ENCODE measurements at places on chromosomes 7 and 10. TPM values are rescaled to one million over a fixed set of nuclear protein-coding genes. Genes with fewer than 3 reads are reported as not detected.
A peak's percentile ranks its signal among the peaks of the same experiment; 100 is the strongest.

KLHL7 gene
- 26.4 TPM for total RNA-seq

ABCA13 gene
- 1.1 TPM for total RNA-seq

HOXA7 gene
- 23.6 TPM for total RNA-seq

COA1 gene
- 39.1 TPM for total RNA-seq

AUTS2 gene
- total RNA-seq, result 31.0 TPM

DNAH11 gene
- 0.57 TPM for total RNA-seq

AKR1B1 gene
- total RNA-seq, result 21.5 TPM

HNRNPH3 gene
- 58.5 TPM for total RNA-seq

MACROH2A2 gene
- total RNA-seq, result 21.3 TPM

SEPTIN14 gene
- total RNA-seq, result not detected

HOXA9 gene
- 44.3 TPM for total RNA-seq

DNA sequence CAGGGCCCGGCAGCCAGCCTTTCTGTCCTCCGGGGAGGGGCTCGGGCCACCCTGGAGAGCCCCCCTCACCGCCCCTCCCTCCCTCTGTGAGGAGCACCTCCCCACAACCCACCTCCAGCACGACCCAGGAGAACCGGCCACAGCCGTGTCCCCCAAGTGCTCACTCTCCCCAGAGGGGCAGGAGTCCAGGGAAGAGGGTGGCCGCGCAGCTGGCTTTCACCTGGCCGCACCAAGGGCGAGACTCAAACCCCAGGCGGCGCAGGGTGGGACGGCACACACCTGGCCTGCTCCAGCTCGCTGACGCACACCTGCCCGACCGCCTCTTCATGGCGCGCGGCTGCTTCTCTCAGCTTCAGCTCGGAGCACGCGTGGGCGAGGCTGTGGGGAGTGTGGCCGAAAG is 73.4 kb downstream of the CFAP46 start:
- H3K27me3 ChIP-seq, result peaks cover 24% of the 10 kb centered on the region
- DNase-seq, result peak; percentile 63
- no peaks in the 10 kb centered on the region for H3K36me3 ChIP-seq
- no peaks in the 10 kb centered on the region for H3K4me1 ChIP-seq

DNA sequence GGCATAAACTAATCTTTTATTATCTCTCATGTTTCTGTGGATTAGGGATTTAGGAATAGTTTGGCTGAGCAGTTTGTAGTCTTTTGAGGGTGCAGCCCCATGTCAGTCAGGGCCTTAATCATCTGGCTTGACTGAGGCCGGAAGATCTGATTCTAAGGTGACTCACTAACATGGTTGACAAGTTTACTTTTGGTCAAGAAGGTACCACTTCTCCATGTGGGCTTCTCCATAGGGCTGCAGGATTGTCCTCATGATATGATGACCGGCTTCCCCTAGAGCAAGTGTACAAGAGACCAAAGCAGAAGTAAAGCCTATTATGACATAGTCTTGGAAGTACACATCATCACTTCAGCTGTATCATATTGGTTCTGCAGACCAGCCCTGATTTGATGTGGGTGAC is 45.9 kb upstream of the OIT3 start:
- no peak overlapping the region for H3K27ac ChIP-seq
- DNase-seq, result no peak
- H3K4me1 ChIP-seq, result no peaks in the 10 kb centered on the region
- H3K4me3 ChIP-seq, result no peak overlapping the region
- no peaks in the 10 kb centered on the region for H3K27me3 ChIP-seq
- H3K36me3 ChIP-seq, result no peaks in the 10 kb centered on the region

GRCh38 chr10:42836771-42837468 is 54.3 kb downstream of the BMS1 start:
- peaks cover 8% of the 10 kb centered on the region for H3K4me1 ChIP-seq
- no peak overlapping the region for H3K27ac ChIP-seq
- H3K4me3 ChIP-seq, result peak overlapping the region; percentile 41
- H3K27me3 ChIP-seq, result peaks cover 24% of the 10 kb centered on the region
- no peak for DNase-seq

GRCh38 chr7:1052031-1052818 is 7.9 kb downstream of the GPR146 start:
- no peak for DNase-seq
- H3K36me3 ChIP-seq, result no peaks in the 10 kb centered on the region
- no peaks in the 10 kb centered on the region for H3K27me3 ChIP-seq
- H3K4me1 ChIP-seq, result peaks cover 75% of the 10 kb centered on the region
- no peak overlapping the region for H3K4me3 ChIP-seq
- peak overlapping the region; percentile 69 for H3K27ac ChIP-seq

- peak overlapping the region; percentile 75 for H3K4me3 ChIP-seq
- no peaks in the 10 kb centered on the region for H3K36me3 ChIP-seq
- H3K4me1 ChIP-seq, result peaks cover 52% of the 10 kb centered on the region
- peak overlapping the region; percentile 90 for H3K27ac ChIP-seq
- H3K27me3 ChIP-seq, result peaks cover 38% of the 10 kb centered on the region
Measured at GRCh38 chr7:114086914-114087652, 168.3 kb upstream of the PPP1R3A start.

DNA sequence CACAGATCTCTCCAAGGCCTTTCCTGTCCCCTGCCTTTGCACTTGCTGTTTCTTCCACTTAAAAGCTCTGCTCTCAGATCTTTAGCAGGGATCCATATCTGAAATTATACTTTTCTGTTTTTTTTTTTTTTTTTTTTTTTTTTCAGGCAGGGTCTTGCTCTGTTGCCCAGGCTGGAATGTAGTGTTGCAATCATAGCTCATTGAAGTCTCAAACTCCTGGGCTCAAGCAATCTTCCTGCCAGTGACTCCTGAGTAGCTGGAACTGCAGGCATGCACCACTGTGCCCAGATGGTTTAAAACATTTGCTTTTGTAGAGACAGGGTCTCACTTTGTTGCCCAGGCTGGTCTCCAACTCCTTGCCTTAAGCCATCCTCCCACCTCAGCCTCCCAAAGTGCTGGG is 5.0 kb upstream of the TSPAN15 start:
- H3K27me3 ChIP-seq, result no peaks in the 10 kb centered on the region
- H3K36me3 ChIP-seq, result no peaks in the 10 kb centered on the region
- peaks cover 35% of the 10 kb centered on the region for H3K4me1 ChIP-seq
- no peak overlapping the region for H3K4me3 ChIP-seq

DNA sequence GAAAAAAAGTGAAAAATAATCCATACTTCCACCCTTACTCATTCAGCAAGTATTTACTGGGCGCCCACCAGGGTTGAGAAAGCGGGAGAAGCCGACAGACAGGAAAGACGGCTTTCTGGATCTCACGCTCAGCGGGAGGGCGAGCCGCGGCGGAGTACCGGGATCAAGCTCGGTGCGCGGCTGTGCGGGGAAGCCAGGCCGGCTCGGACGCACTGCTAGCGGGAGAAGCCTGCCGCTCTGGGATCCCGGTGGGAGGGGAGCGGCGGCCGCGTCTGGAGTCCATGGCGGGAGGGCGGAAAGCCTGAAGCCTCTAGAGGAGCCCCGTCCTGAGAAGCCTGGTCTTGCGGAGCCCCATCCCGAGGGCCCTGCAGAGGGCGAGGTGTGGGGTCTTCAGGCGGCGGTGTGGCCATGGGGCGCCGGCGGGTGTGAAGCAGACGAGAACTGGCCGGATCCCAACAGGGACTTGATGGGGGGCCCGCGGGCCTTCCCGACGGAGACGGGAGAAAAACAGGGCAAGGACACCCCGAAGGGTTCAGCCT is 82.9 kb downstream of the VIPR2 start:
- peak; percentile 69 for DNase-seq
- no peak overlapping the region for H3K4me3 ChIP-seq
- H3K27ac ChIP-seq, result no peak overlapping the region
- no peaks in the 10 kb centered on the region for H3K4me1 ChIP-seq
- H3K27me3 ChIP-seq, result peaks cover 5% of the 10 kb centered on the region
